ENCODE measurements at places on chromosomes 12 and 14. TPM values are rescaled to one million over a fixed set of nuclear protein-coding genes. Genes with fewer than 3 reads are reported as not detected.

DNA sequence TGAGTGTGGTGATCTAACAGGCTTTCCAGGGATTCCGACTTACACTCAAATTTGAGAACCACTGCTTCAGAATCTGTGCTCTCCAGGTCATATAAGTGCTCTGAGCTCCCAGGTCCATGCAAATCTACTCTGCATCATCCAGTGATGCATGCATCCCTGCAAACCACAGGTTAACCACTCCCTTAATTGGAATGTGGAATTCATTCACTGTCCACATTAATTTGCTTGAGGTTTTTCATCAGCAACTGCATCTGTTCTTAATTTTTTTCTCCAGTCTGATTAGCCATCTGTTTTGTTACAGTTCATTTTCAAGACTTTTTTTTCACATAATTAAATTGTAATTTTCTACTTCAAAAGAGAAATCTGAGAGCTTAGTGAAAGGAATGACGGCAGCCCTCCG, 43.4 kb upstream of the RIN3 start:
- DNase-seq: no peak

- DNase-seq: no peak
Measured at GRCh38 chr14:36747411-36748184, 85.9 kb downstream of the PAX9 start.

DNA sequence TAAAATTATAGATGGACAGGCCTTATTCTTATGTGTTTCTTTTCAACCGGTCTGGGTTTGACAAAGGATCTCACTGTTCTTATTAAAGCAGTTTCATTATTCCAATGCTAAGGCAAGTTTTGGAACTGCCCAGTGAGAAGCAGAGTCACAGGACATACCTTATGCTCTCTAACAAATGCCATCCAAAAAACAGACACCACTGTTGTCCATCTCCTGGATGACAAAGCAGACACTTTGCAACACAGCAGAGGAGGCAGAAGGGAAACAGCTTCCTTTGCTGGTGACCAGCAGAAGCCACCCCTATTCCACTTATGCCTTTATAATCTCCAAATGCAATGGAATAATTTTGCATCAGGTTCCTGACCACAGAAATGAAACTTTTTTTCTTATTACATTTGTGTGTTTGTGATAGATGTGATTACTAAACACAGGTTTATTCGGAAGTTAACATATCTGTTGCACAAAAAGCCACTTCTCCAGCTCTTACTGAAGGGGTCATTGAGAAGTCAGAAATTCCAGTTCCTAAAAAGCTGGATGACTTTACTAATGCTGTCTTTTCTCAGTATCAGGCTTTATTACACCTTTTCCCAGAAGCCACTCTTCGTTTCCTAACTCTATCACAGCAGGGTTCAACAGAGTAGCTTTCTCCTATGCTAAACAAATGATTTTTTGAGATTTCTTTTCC, 115.6 kb downstream of the BTG1 start:
- no peak for DNase-seq

Gene ERP27
- 0.25 TPM for total RNA-seq

Gene SPATA7
- 10.3 TPM for total RNA-seq

DNA sequence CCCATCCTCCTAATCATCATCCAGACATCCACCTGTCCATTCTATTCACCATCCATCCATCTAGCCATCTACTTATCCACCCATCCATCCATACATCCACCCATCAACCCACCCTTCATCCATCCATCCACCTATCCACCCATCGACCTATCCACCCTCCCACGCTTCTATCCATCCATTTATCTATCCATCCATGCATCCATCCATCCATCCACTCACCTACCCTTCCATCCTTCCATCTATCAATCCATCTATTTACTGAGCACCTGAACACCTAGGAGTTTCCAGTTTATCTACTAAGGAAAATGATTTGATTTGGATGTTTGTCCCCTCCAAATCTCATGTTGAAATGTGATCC, 7.5 kb downstream of the RIN3 start:
- DNase-seq: no peak

Gene MSRB3
- total RNA-seq: 150 TPM

Gene PAX9
- not detected for total RNA-seq

DNA sequence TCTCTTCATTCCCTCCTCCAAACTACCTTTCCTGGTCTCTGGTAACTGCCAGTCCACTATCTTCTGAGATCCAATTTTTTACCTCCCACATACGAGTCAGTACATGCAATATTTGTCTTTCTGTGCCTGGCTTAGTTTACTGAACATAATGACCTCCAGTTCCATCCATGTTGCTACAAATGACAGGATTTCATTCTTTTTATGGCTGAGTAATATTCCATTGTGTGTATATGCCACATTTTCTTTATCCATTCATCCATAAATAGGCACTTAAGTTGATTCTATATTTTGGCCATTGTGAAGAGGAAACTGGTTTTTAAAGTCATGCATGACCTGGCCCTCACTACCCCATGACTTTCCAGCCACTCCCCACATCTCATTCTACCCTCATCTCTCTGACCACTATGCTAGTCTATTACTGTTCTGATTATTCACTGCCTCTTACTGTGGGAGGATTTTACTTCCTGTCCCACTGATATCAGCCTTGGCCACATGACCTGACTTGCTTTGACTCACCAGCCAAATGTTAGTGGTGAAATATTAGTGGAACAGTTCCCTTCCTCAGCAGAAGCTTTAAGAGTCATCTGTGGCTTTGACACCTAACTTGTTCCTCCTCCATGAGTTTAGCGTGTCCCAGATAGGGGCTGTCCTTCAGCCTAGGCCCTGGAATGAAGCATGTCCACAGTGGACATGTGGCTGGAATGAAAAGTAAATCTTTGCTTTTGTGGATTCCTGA, 52.2 kb downstream of the GOLGA5 start:
- DNase-seq: no peak

Gene SDR9C7
- not detected for total RNA-seq

Gene ADAMTS20
- not detected for total RNA-seq

Gene TSPAN19
- not detected for total RNA-seq

- DNase-seq: no peak
Measured at GRCh38 chr12:131794061-131794460, 34.1 kb upstream of the MMP17 start.

Gene PLEK2
- total RNA-seq: not detected

DNA sequence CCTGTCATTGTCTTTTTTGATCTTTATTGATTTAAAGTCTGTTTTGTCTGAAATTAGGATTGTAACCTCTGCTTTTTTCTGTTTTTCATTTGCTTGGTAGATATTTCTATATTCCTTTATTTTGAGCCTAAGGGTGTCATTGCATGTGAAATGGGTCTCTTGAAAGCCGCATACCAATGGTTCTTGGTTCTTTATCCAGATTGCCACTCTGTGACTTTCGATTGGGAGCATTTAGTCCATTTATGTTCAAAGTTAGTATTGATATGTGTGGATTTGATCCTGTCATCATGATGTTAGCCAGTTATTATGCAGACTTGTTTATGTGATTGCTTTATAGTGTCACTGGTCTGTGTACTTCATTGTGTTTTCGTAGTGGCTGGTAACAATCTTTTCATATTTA, 29.8 kb upstream of the PLBD1 start:
- no peak for DNase-seq

DNA sequence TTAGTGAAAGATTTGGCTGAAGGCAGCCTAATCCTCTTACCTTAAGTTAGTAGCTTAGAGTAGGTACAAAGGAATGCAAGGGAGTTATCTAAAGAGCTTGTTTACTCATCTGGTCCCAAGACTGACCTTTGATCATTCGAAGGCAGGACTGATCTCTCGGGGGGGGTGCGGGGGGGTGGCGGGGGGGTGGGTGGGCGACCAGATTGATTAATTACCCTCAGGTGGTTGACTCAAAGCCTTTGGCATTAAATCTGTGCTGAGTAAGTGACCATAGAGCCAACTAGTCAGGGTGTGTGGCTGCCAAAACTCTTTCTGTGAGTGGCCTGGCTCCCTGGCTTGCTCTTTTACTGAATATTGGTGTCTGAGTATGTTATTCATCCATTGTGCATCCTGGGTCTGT, 731.9 kb upstream of the FBXO33 start:
- DNase-seq: no peak

- no peak for DNase-seq
Measured at GRCh38 chr14:73616831-73617230, 4.5 kb downstream of the ACOT6 start.

GRCh38 chr12:64824500-64825142, at the start of gene TBC1D30:
TSS of gene TBC1D30 (plus strand) at chr12:64824647. CDS start at chr12:64824880, 233 bp downstream.
- peak; percentile 34 for DNase-seq

DNA sequence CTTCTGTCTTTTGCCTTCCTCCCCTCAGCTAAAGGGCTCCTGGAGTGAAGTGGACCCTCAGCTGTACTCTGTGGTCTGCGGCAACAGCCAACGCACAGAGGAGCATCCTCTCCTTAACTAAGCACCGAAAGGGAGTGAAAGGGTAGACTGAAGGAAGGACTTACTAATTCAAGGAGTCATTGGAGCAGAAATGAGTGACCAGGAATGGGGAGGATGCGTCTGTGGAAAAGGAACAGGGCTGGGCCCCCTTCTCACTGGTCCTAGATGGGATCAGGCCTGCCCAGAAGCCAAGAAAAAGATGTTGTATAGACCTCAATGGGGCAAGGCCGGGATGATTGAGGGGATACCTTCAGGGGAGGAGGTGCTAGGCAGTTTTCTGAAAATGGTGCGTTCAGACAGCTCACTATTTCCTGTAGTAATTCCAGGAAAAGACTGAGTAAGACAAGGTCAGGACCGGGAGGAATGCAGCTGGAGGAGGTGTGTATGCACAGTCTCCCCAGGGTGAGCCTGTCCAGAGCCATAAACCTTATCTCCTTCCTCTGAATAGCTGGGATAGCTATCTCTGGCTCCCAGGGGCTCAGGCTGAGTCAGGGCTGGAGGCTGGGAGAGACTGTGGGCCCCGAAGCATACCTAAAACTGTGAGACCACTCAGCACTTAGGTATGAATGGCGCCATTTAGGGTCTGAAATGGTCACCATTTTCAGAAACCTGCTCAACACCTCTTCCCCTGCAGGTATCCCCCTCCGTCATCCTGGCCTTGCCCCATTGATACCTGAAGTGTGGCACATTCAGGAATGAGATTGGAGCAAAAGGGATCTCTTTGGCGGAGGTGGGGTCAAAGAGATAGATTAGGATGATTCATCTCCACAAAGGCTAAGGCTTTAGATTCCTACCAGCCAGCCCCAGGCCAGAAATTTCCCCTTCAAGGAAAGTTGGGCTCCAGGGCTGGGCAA, 20.2 kb upstream of the KRT8 start:
- no peak for DNase-seq

DNA sequence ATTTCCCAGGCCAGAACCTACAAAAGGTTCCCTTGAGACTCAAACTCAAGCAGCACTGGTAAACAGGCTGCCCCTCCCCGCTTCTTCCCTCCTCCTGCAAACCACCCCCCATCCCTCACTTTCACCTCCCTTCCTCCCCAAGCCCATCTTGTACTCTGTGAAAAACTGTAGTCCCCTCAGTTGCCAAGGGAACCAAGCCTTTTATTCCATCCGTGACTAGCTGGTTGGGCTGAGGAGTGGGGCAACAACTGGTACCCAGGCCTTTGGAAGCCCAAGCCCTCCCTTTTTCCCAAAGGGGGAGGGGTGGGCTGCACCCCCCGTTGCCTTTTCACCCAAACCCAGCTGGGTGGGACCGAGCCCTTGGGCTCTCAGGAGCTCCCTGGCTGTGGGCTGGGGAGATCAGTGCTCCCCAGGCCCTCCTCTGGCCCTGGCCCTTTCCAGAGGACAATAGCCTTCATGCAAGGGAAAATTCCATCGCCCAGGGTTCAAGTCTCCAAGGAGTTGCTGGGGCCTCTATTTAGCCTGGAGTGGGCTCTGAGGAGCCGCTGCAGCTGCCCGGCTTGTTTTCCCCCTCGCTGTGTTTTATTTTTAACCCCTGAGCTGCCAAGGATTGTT, 61.9 kb downstream of the ZFP36L1 start:
- DNase-seq: no peak

DNA sequence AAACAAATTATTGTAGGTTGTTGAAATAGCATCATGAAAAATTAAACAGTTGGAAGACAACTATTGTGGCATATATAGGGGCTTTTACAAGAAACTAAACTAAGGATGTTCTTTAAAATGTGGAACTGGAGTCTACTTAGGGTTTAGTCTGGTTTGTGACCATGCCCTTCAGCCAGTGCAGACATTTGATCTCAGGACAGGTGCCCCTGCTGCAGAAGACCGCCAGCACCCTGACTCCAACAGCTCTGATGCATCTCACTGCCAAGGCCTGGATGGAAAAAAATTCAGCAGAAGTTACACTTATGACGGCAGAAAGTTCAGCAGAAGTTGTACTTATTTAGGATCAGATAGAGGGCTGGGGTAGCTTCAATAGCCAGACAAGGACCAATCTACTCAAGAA, 51.5 kb downstream of the TMEM117 start:
- no peak for DNase-seq

Gene CHST11
- total RNA-seq: 3.4 TPM

GRCh38 chr12:123094349-123095077, 56.4 kb downstream of the PITPNM2 start:
- DNase-seq: peak; percentile 62

GRCh38 chr14:104195361-104195760, 57.0 kb downstream of the KIF26A start:
- DNase-seq: no peak

DNA sequence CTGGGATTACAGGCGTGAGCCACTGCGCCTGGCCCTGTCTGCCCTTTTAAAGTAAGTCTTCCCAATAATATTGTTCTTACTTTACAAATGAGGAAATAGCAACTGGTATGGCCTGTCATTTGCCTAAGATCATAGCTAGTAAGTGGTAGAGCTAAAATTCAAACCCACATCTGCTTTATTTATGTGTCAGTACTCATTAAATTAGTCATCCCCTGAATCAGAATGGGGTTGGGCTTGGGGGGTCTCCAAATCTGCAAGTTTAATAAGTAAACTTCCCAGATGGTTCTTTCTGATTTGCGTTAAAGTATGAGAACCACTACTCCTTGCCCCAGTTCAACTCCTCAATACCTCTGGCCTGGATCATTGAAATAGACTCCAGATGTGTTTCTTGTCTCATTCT, 96.2 kb downstream of the FAR2 start:
- no peak for DNase-seq

Measured in left ventricle myocardium superior (tissue), 1 donor.